OCI-LY7 (cell line): ENCODE measurements at places on chromosomes 7 and 10. TPM values are rescaled to one million over a fixed set of nuclear protein-coding genes. Genes with fewer than 3 reads are reported as not detected.

DNA sequence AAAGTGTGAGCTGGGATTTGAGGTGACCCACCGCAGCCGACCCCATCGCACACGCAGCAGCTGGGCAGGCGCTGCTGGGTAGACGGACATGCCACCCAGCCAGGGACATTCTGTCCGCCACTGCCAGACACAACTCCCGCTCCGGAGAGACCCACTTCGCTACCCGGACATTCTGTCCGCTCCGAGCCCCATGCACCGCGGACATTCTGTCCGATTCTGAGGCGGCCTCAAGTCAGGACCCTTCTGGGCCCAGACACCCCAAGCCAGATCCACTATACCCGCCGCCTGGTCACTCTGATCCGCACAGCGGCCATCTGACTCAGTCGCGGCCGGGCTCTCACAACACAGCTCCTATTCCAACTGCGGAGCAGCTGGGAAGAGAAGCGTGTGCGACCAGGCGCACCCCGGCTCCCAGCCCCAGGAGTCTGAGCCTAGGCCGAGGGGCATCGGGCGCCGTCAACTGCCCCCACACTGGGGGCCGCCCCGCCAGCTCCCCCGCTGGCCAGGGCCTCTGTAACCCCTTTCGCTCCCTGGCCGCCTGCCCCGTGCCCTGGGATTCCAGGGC is 763 bp downstream of the PITX3 start:
- no peak for DNase-seq

GRCh38 chr7:33731912-33732311 is 173.4 kb upstream of the BMPER start:
- no peak for DNase-seq

- no peak for DNase-seq
Measured at GRCh38 chr7:41869997-41870396, 167.1 kb upstream of the INHBA start.

DNA sequence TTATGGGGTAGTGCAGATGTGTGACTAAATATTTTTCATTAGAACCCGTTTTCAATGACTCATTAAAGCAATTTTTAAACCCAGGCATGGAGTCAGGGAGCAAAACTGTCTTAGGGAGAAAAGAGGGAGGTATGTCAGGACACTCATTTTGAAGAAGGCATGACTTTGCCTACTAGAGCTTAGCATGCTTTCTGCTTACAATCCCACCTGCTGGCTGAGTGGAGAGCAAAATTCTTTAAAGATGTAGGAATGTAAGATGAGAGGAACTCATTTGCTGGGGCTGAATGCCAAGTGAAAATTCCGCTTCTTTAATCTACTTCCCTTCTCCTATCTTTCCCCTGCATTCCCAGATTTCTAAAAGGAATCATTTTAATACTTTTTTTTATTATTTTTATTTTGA is 232.6 kb downstream of the GALNT17 start:
- no peak for DNase-seq

DNA sequence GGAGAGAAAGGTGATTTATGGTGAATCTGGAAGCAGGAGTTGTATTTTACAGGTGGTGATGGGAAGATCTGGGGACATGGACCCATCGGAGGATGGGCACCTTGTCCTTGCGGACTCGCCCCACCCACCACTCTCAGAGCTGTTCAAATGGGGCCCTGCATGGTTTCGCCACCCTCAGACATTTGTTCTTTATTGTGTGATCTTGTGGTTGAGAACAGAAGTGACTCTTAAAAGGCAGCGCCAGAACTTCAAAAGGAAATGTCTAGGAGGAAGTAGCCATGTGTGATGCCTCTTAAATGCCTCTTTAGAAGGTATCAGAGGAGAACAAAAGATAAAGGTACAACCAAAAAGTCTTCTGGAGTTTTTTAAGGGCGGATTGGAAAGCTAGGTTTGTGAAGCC is 205.7 kb downstream of the KIAA1217 start:
- no peak for DNase-seq

DNA sequence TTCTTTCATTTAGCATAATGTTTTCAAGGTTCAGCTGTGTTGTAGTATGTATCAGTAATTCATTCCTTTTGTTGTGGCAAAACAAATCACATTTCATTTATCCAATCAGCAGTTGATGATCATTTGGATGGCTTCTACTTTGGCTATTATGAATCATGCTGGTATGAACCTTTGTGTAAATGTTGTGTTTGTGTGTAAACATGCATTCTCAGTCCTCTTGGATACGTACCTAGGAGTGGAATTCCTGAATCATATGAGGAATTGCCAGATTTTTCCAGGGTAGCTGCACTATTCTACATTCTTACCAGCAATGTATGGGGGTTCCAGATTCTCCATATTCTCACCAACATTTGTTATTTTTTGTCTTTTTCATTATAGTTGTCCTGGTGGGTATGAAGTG is 578.5 kb upstream of the MKI67 start:
- DNase-seq, result no peak

DNA sequence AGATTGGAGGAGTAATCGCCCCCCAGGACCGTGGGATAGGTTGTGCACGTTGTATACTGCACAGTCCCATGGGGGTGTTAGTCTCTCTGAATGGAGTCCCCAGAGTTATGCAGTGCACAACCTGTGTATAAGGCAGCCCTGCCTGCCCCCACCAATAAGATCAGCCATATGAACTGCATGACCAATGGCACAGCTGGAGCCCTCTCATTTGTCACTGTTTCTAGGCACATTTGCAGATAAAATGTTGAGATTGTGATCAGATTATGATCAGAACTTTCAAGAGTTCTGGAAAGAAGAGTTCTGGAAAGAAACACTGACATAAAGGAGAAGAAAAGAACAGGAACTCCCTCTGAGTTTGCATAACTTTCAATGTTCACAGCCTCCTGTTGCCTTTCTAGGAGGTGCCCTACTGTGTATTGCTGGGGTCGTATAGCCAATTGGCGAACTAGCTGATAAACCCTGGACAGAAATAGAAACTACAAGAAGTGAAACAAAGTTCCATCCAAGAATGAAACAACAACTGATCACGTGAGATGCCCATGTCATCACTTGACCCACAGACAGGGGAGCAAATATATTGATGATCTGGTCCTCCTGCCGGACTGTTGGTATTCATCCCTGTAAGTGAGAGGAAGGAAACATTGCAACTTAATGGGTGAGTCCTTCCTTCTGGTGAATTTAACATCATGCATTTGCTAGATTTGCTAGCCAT is 49.6 kb upstream of the TOMM7 start:
- DNase-seq, result no peak

- DNase-seq, result no peak
Measured at GRCh38 chr10:117348236-117348635, 27.0 kb downstream of the PDZD8 start.

GRCh38 chr10:112821038-112821437 is 129.0 kb upstream of the TCF7L2 start:
- DNase-seq, result no peak

DNA sequence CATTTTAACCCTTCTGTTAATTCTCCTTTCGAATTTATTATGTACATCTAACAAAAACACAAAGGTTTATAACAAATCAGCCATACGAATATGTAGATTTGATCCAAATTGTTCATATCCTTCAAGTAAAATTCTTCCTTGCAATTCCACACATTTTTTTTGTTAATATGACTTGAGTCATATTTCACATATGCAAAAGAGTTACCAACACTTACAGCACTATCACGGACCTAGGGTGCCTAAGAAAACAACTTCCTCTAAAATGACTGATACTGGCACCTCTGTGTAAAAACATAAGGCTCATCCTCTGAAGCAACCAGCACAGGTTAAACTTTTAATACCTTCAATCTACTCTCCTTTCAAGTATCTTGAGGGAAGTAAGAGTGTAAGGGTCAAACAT is 451.8 kb downstream of the SEMA3D start:
- DNase-seq, result no peak

DNA sequence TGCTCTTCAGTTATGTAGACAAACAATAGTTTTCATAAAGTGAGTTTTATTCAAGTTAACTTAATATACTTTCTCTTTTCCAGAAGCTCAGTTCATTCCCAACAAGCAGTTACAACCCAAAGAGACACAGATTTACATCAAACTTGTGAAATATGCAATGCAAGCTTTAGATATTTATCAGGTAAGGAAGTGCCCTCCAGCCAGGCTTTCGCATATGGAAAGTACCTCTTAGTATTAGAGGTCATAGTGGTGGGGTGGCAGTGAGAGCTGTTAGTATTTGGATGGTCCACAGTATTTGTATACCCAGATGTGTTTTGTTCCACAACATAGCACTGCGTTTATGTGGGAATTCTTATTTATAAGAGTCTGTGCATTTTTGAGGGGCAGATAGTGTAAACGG is 32.1 kb downstream of the TRRAP start:
- no peak for DNase-seq

- DNase-seq, result no peak
Measured at GRCh38 chr10:95419399-95419798, 128.6 kb upstream of the PDLIM1 start.

DNA sequence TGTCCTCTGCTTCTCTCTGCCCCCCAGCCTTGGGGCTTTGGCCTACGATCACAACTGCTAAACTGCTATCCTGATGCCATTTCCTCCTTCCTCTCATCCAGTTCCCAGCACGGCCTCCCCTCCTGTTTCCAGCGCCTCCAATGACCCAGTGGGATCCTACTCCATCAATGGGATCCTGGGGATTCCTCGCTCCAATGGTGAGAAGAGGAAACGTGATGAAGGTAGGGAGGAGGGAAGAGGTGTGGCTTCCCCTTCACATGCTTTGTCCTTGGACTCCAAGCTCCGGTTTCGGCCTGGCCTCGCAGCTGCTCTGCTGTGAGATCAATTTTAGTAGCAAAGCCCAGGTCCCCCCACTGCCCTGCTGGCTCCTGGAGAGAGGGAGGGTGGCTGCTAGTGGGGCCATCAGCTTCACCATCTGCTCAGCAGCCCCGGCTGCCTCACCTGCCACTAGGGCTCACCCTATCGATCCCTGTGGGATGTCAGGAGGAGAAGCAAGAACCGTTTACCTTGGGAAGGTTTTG is 35.8 kb downstream of the PAX2 start:
- DNase-seq, result no peak

The PSD gene
- 10.2 and 10.9 TPM in 2 replicates for total RNA-seq

The IFIT3 gene
- 0.17 and 0.39 TPM in 2 replicates for total RNA-seq

The MARVELD1 gene
- 0.13 TPM in 1 of 2 replicates, not detected in the other for total RNA-seq

The MINDY4 gene
- 0.86 and 1.4 TPM in 2 replicates for total RNA-seq

The MORN4 gene
- total RNA-seq, result 5.4 TPM in 2 replicates
